ENCODE measurements at places on chromosomes 5 and 9.

DNA sequence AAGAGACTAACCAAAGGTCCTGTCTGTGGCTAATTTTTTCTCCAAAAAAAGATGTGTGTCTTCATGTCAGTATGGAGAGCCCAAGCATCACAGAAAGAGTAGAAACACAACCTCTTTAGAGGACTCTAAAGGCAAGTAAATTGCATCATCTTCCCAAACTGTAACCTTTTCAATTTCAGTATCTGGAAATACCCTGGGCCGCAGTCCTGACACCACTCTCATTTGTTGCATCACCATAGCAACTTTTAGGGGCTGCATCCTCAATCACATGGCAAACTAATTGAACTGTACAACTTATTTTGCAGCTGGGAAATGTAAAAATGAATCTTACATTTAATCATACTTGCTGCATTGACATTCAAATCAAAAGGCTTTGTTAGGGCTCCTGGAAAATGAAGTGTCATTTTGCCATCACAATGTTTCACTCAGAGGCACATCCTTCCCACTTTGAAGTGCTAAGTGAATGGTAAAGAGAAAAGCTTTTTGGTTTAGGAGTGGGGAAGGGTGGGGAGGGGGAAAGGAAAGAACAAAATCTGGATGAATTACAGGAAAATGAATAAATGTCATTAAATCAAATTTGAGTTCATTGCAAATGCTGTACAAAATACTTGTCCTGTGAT lies 60.6 kb upstream of the GRIA1 start:
- no peak for DNase-seq

DNA sequence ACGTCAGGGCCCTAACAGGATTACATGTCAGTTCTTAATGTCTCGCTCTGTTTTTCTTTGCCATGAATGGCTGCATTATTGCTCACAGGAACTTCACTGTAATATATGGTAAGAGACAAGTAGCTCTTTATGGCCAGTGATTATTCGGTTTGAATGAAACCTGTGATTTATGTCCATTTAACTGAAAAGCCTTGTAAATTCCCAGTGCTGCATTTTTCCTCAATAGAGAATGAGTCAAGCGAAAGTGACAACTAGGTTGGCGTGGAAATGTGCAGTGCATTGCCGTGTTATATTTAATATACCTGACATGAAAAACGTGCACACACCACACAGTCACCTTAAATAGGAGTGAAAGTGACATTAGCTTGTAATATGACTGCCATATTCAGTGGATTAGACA lies 163.1 kb downstream of the PBX3 start:
- DNase-seq: no peak

DNA sequence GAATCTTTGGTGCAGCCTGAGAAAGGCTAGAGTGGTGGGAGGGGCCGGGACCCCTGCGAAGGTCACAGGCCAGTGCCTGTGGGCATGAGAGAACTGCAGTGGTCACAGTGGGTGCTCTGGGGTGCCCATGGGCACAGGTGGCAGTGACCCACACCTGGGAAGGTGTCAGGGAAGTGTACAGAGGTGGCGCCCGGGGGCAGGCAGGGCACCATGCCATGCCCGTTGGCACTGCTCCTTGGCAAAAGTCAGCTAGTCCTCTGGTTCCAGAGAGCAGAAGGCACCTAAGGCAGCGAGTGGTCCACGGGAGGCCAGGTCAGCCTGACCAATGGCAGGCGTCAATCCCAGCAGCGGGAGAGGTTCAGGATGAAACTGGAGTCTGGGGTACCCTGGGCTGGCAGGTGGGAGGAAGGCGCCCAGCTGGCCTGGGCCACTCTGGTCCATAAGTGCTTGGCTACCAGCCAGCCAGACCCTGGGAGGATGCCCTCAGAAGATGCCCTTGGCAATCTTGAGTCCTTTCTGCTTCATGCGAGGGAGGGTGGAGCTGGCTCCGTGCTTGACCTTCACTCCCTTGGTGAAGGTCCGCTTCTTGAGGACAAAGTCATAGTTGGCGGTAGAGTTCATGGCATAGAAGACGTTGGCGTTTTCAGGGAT lies 22.8 kb downstream of the RALGDS start:
- DNase-seq: peak; percentile 22

DNA sequence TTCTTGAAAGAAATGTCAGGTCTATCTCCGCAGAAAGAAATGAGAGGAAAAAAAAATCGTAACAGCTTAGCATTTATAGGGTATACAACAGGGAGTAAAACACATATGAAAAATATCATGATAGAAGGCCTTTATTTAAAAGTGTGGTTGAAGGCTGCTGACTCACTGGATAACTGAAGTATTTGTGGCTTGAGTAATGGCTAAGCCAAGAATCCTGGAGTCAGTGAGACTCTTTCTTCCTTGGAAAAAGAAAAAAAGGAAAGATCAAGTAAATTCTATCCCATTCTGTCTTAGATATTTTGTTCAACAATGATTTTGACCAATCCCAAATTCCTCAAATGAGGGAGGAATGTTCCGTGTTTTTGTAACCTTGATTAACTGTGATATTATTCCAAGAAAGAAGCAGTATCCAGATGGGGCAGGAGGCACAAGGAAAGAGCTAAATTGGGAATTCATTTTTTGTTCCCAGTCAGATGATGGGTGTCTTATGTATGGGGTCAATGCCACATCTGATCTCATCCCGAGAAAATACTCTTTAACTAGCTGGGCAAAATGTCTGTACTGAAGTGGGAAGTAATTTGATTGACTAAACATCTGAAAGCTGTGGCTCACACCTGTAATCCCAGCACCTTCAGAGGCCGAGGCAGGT lies 64.3 kb upstream of the MYO10 start:
- no peak for DNase-seq

GRCh38 chr9:90198956-90199355 lies 443.7 kb downstream of the DIRAS2 start:
- DNase-seq: no peak

- peak; percentile 5 for DNase-seq
Measured at GRCh38 chr9:14782286-14783051, 59.9 kb upstream of the CER1 start.

DNA sequence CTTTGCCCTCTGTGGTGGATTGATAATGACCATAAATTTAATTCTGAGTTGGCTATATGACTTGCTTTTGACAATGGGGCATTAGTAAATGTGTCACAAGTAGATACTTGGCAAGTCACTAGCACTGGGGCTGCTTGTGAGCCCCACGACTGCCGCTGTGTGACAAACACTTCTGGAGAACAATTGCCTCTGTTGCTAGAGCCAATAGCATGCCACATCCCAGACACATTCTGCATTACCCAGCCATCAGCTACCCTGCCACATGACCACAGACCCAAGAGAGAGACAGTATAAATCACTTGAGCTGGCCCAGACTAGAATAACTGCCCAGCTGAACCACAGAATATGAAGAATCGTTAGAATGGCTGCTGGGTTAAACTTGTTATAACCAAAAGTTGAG lies 753.2 kb upstream of the DMAC1 start:
- DNase-seq: no peak

- no peak for DNase-seq
Measured at GRCh38 chr5:139210585-139210984, 12.4 kb upstream of the SIL1 start.

DNA sequence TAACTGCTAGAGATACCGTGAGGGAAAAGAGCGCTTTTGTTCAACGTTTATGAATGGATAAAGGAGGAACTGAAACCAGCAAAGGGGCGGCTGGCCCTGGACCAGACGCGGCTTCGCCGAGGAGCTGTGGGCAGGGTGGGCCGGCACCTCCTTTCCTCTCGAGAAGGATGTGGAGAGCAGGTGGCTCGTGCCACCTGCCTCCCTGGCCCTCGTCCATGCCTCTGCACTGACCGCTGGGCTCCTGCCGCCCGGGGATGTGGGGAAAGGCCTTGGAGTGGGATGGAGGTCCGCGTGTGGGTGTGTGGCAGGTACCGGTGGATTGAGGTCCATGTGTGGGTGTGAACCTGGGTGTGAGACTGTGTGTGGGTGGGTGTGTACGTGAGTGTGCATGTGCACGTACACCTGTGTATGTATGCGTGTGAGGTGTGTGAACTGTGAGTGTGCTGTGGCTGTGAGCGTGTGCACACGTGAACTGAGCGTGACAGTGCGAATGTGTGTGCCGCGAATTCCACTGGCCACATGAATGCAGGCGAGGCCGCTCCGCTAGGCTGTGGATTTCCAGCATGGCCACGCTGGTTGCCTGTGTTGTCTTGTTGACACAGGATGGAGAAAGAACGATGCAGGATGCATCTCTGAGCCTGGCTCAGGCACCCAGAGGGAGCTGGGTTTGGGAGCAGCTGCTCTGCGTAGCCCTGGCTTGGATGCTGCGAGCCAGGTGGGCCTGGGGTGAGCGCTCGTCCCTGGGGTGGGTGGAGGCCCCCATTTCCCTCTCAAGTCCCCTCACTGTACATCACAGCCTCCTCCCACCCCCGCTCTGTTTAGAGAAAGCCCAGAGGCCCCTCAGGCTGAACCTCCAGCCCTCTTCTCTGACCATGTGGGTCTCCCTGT lies 4.4 kb upstream of the CEP72 start:
- DNase-seq: no peak

DNA sequence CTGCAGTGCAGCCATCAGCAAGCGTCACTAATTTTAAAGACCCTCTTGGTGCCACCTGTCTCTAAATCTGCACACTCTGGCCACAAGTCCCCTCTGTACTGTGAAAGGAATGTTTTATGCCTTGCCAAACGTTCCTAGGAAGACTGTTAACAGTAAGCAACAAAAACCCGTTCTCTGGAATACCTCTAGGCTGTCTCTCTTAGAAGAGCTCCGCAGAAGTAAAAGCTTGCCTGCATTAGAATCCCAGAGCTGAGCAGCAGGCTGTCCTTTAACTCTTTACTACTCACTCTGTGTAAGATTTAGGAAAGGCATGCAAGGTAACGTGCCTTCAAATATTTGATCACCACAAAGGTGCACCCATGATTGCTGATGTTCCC lies 53.9 kb upstream of the C9orf72 start:
- peak; percentile 30 for DNase-seq

GRCh38 chr5:17336054-17336453 lies 118.6 kb downstream of the BASP1 start:
- DNase-seq: no peak

DNA sequence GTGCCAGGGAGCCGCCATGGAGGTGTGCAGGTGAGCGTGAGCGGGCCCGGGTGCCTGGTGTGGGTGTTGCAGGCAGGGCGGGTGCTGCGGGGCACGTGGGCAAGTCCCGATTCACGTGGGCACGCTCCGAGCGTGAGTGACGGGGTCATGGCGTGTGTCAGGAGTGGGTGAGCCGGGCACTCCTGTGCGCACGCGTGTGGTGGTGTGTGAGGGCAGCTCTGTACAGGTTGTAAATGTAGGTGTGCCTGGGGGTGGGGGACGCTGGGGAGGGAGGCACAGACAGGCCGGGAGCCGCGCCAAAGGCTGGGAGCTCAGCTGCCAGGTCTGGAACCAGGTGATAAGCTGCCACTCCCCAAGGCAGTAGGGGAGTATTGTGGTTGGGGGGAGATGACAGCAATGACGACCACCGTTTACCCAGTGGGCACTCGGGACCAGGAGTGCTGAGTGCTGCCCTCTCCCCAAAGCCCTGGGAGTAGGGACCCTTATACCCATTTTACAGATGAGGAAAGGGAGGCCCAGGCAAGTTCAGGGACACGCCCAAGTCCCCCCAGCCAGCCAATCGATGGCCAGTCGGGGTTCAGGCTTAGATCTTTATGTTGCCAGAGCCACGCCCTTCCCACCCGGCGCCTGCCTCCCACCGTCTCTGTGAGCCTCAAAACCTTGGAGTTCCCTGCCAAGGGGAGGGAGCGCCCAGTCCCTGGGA lies 9.6 kb downstream of the NCS1 start:
- no peak for DNase-seq

DNA sequence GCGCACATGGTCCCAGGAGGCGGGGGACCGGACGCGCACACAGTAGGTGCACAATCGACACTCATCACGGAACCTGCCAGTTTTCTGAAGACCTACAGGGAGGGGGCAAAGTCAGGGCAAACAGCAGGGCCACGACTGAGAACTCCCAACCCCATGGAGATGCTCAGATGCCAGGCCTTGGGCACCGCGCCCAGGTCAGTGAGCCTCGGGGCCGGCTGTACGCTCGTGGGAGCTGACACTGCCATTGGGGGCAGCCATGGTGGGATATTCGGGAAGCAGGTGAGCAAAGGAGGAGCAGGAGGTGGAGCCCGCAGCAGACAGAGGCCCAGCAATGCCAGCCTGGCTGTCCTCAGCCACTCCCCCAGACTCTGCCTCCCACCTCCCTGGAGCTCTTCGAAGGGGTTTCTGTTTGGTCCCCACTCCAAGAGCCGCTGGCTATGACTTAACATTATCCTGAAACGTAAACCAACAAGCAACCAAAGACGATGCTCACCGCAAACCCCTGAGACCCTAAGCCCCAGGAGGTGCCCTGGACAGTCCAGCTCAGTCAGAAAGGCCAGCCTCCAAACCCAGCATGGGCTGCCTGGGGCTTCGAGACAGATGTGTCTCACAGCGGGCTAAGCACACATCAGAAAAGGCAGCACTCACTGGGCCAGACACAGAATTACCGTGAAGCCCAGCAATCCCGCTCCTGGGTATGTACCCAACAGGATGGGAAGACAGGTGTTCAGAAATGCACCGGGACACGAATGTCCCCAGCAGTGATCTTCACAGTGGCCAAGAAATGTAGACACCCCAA lies 78.4 kb downstream of the VAV2 start:
- no peak for DNase-seq

DNA sequence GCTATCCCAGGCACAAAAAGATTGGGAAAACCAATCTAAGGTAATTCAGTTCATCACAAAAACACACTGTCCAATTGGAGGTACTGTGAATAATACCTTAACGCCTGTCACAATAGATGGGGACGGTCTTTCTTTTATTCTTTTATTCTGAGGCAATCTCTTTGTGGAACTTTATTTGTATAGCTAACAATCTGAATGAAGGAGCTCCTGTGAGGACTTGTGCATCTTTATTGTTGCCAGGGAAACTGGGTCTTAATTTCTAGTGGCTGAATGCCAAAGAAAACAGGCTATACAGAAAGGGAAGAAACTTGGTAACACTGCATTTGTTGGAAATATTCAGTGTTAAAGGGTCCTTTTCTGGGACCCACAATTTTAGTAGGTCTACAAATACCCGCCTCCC lies 546.9 kb upstream of the C9orf72 start:
- no peak for DNase-seq

DNA sequence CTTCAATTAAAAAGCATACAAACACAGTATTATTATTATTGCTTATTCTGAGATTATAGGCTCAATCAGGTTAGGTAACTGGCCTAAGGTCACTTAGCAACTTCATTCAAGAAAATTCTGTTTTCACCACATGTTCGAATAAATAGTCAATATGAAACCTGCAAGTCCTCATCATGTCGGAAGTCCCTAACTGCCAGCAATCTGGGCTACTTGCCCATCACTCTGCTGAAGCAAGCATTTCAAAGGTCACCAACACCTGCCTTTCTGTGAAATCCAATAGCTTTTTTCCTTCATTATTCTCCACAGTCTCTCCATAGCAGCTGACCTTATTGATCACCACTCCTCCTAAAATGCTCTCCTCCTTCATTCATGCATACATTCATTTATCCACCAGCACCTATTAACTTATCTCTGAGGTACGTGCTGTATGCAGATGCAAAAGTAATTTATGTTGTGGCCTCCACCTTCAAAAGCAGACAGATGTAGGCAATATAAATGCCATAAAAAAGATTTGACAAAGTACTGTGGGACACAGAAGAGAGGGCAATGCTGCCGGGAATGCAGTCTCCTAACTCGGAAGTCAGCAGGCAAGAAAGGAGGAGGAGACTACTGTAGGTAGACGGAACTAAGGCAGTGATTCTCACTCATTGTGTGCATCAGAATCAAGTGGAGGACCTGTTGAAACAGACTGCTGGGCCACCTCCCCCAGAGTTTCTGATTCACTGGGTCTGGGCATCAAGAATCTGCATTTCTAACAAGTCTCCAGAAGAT lies 310.9 kb downstream of the BNC2 start:
- DNase-seq: peak; percentile 2

GRCh38 chr9:130117816-130118632 lies 54.2 kb upstream of the NCS1 start:
- peak; percentile 30 for DNase-seq
